ENCODE measurements at places on chromosomes 4 and X. TPM values are rescaled to one million over a fixed set of nuclear protein-coding genes. Genes with fewer than 3 reads are reported as not detected.

GAGE1 gene
- total RNA-seq = not detected

HSFX3 gene
- not detected for total RNA-seq

FMR1NB gene
- total RNA-seq = not detected

KANTR gene
- total RNA-seq = 3.4 TPM

GRIA3 gene
- not detected for total RNA-seq

GSX2 gene
- total RNA-seq = not detected

CT45A1 gene
- total RNA-seq = not detected

CYSLTR1 gene
- 0.16 TPM for total RNA-seq

GASK1B gene
- total RNA-seq = 7.2 TPM

FREM3 gene
- not detected for total RNA-seq

BMX gene
- not detected for total RNA-seq

SPANXB1 gene
- total RNA-seq = not detected

NLRP2B gene
- not detected for total RNA-seq

GYPE gene
- not detected for total RNA-seq

ADH7 gene
- total RNA-seq = not detected

C1QTNF7 gene
- not detected for total RNA-seq

COL4A6 gene
- total RNA-seq = 58.3 TPM

ATP2B3 gene
- not detected for total RNA-seq

PABPC5 gene
- total RNA-seq = not detected

FHL1 gene
- total RNA-seq = 19.4 TPM

SASH3 gene
- total RNA-seq = not detected

MAGEB10 gene
- total RNA-seq = not detected

CASK gene
- total RNA-seq = 43.2 TPM

CEP44 gene
- 16.9 TPM for total RNA-seq

DNAAF6 gene
- total RNA-seq = not detected

TCEAL7 gene
- total RNA-seq = not detected

DUSP21 gene
- total RNA-seq = not detected

AWAT2 gene
- not detected for total RNA-seq

PARM1 gene
- total RNA-seq = 1.4 TPM

BCAP31 gene
- 203 TPM for total RNA-seq

PGAM4 gene
- total RNA-seq = not detected

IL2RG gene
- total RNA-seq = 1.5 TPM

SPANXC gene
- not detected for total RNA-seq

GPR34 gene
- not detected for total RNA-seq

VSIG4 gene
- total RNA-seq = not detected

FHDC1 gene
- total RNA-seq = 2.0 TPM

RBM46 gene
- total RNA-seq = 0.21 TPM

TRMT10A gene
- total RNA-seq = 19.1 TPM

FABP2 gene
- not detected for total RNA-seq

SHROOM4 gene
- total RNA-seq = 0.12 TPM

BANK1 gene
- not detected for total RNA-seq

IL13RA1 gene
- total RNA-seq = 32.4 TPM

SUPT20HL1 gene
- not detected for total RNA-seq

SSX2 gene
- total RNA-seq = not detected

SLC10A6 gene
- not detected for total RNA-seq

GPAT3 gene
- total RNA-seq = 0.30 TPM

UBE2D3 gene
- total RNA-seq = 505 TPM

HNRNPH2 gene
- 44.2 TPM for total RNA-seq

ADGRG2 gene
- 6.4 TPM for total RNA-seq

PNMA3 gene
- not detected for total RNA-seq

F9 gene
- not detected for total RNA-seq

ZNF732 gene
- total RNA-seq = 0.47 TPM

GLRA3 gene
- total RNA-seq = not detected

All from MCF 10A (cell line).